Stimulated activated CD8-positive, alpha-beta memory T cell treated with anti-CD3 and anti-CD28 coated beads, Interleukin-7, amount 100 ng/mL, for 48 hours (primary cell): ENCODE measurements at places on chromosomes 7 and 10.

DNA sequence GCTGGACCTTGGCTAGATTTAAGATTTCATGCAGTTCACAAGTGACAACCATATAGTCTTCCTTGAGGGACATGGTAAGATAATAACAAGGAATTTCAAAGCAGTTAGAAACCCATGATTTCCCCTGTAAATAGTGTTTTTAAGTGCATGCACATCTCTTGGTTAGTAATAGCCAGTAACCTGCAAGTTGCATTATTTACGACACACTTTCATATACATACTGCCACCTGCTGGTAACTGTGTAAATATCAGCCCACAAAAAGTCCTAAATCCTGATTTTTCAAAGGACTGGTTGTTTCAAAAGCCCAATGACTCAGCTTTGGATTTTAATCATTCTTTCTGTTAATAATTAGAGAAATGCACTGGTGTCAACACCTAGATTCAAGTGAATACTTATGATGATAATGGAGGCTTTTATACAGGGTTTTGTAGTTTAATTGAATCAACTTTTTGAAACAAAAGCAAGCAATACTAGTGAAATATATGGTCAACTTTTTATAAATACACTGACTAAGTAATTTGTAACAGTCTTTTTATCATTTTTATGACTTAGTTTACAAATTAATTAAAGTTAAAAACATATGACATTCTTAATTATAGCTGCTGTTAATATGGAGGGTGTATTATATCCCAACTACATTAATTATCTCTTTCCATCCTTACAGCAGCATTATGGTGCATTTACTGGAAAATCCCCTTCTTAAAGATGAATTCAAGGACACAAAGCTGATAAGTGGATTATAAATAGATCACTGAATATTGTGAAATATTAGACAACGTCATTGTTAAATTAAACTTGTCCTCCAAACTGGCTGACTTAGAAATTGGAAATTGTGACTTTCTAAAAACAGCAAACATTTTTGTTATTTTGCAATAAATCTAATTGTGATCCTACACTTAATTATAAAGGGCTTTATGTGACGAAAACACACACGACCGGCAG lies 367.7 kb upstream of the SEMA3D start:
- no peak for DNase-seq

DNA sequence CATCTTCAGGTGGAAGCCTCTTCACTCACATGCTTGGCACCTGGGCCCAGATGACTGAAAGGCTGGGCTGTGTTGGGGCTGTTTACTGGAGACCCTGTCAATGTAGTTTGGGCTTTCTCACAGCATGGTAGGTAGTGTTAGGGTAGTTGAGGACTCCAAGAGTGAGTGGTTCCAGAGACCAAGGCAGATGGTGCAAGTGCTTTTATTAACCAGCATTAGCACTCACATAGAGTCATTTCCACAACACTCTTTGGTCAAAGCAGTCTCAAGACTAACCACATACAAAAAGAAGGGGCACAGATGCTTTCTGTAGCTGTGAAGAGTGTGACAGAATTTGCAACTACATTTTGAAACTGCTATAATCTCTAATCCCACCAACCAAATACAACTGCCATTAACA lies 135.0 kb downstream of the RTKN2 start:
- DNase-seq: no peak

DNA sequence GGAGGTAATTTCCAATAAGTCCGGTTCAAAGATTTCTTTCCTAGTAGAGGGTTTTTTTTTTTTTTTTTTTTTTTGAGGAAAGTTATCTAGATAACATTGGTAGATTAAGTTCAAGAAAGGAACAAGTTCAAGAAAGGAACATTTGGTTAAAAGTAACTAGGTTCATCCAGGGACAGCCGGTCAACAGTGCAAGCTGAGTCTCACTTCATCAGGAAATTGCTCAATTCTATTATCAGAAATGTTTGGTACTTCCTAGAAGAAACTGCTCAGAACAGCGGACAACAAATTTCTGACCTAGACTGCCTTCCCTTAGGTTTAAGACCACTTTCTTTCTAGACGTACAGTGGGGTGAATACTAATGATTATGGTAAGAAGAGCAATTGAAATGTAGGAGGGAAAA lies 3.7 kb upstream of the IL2RA start:
- no peak for DNase-seq

DNA sequence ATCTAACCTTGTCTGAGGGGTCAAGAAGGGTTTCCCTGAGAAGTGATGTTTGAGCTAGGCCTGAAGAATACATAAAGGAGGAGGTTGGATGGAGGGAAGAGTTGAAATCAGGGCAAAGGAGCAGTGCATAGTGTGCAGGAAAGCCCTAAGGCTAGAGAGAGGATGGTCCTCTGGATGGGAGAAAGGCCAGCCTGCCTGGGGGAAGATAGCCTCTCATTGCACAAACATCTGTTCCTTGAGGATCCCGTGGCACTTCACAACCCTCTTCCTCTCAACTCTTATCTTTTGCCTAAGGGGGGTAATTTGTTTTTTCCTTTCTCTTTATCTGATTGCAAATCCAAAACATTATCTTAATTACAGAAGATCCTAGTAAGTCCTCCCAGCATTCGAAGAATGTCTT lies 35.7 kb downstream of the STAMBPL1 start:
- DNase-seq: no peak

GRCh38 chr7:123208793-123209192 lies 9.0 kb upstream of the SLC13A1 start:
- DNase-seq: no peak

DNA sequence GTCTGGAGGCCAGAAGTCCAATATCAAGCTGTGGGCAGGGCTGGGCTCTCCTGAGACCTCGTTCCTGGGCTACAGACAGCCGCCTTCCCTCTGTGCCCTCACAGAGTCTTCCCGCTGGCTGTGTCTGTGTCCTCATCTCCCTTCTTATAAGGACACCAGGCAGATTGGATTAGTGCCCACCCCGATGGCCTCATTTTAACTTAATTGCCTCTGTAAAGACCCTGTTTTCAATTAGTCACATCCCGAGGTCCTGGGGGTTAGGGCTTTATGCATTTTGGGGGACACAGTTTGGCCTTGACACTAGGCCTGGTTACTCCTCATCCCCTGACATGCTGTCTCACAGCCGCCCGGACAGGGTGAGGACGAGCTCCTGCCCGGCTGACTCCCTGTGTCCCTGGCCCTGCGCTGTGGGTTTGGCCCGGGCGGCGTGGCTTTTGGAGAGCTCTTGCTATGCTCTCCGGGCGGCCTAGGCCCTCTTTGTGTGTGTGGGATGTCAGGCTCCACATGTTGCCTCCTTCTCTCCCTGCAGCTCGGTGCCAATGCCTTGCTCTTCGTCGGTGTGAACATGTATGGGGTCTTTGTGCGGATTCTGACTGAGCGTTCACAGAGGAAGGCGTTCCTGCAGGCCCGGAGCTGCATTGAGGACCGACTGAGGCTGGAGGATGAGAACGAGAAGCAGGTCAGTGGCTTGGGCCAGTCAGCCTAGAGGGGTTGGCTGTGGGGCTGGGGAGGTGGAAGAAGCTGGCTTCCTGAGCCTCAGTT lies 18.2 kb downstream of the ADCY1 start:
- no peak for DNase-seq

DNA sequence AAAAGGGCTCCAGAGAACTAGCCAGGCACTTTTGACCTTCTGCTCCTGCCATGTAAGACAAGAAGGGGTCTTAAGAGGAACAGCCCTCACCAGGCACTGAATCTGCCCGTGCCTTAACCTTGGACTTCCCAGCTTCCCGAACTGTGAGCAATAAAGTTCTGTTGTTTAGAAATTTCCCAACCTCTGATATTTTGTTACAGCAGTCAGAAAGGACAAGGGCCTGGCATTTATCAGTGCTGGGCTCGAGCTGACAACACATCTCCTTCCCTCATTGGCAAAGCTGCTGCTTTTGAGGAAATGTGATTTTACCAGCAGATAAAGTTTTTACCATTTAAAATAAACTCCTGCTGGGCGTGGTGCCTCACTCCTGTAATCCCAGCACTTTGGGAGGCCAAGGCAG lies 103.5 kb downstream of the GPR26 start:
- no peak for DNase-seq

- no peak for DNase-seq
These were observed 79.2 kb upstream of the PPP1R3C start for GRCh38 chr10:91711885-91712680.

DNA sequence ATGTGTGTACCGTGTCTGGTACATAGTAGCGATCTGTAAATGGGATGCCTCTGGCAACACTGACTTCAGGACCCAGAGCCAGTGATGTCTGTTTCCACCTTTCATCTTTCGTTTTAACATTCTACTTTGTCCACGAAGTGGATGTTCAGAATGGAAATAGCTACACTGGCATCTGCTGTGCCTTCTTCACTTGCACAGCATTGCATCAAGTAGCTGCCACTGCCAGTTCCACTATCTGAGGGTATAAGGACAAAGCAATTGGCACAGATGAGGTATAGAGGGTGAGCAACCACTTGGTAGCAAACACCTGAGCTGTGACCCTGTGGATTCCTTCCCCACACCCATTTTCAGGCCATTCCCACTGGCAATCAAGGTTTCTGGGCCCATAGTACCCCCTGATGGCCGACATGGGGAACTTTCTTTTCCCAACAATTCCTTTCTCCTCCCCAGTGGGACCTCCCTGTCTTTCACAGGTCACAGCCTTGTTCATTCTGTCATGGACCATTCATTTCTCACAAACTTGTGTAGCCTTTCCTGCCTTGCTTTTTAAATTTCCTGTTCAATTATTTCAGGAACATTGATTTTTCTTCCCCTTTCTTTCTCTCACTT lies 4.0 kb downstream of the ITGA8 start:
- no peak for DNase-seq

GRCh38 chr7:151794508-151795167 lies 82.3 kb downstream of the PRKAG2 start:
- DNase-seq: no peak

DNA sequence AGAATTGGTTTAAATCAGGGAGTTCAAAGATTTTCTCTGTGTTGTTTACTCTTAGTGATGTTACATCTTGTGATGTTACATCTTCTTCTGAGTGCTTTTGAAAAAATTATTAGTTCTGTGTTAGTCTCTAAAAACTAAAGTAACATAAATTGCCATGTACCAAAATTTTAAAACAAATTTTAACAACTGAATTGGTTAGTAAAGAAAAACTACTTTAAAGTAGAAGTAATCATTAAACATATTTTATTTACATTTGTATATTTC lies 5.2 kb upstream of the IGF2BP3 start:
- DNase-seq: no peak

DNA sequence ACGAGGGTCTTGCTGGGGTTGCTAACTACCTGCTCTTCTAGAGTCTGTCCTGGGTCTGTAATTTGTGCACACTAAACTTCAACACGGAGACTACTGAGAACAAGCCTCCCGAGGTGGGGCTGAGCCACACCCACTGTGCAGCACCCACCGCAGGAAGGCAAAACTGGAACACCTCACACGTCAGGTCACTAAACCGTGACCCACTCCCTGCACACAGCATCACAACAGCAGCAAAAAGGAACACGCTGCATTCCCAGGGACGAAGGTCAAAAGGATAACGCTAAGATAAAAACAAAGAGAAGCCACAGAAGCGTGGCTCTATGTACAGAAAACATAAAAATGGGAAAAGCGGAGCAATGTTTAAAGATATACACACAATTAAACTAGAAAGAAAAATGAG lies 170.1 kb downstream of the MAD1L1 start:
- no peak for DNase-seq

- DNase-seq: peak; percentile 35
These were observed 49.5 kb downstream of the CHN2 start for GRCh38 chr7:29243910-29244655.
